ENCODE measurements at places on chromosomes 7 and 10.

GRCh38 chr7:93026425-93026824 lies 91.4 kb downstream of the SAMD9 start:
- no peak for DNase-seq

DNA sequence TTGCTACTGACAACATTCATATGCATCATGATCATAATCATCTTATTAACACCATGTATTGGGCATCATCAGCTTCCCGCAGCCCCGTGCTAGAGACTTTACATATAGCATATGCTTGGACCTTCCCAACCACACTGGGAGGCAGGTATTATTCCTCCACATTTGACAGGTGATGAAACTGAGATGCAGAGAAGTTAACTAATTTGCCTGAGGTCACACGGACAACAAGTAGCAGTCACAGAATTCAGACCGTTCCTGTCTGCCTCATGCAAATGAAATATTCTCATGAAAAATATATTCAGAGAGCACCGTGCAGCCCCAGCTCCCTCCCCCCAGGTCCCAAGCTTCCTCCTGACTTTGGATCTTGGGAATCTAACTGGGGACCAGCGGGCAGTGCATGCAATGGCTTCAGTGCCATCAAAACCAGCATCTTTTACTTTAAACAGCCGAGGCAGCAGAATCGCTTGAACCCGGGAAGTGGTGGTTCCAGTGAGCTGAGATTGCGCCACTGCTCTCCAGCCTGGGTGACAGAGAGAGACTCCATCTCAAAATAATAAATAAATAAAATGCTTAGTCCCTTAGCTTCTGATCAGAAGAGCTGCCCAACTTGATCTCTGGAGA lies 112.2 kb upstream of the GPR26 start:
- DNase-seq, result no peak

- peak; percentile 68 for DNase-seq
Observed at GRCh38 chr10:70478191-70479164, at the start of gene PALD1. PALD1 (plus strand) TSS chr10:70478767; CDS start chr10:70525952, 47,185 bp downstream.

- no peak for DNase-seq
Observed at GRCh38 chr10:63919575-63920279, 398.5 kb downstream of the REEP3 start.

DNA sequence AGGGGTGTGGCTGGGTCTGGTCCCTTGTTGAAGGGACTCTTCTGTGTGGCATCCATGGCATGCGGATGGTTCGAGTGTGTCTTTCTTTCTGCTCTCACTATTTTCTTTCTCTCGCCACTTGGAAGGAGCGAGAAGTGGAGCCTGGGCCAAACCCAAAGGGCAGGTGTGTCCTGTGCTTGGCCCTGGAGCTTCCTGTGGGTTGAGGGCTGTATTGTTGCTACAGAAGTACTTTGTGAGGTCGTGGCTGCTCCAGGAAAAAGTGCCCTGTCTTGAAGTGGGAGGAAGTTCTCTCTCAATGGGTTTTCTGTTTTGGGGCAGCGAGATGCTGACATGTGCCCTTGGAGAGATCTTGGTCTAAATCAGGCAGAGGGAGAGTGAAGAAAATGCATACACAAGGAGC lies 72.0 kb downstream of the DOCK1 start:
- no peak for DNase-seq

DNA sequence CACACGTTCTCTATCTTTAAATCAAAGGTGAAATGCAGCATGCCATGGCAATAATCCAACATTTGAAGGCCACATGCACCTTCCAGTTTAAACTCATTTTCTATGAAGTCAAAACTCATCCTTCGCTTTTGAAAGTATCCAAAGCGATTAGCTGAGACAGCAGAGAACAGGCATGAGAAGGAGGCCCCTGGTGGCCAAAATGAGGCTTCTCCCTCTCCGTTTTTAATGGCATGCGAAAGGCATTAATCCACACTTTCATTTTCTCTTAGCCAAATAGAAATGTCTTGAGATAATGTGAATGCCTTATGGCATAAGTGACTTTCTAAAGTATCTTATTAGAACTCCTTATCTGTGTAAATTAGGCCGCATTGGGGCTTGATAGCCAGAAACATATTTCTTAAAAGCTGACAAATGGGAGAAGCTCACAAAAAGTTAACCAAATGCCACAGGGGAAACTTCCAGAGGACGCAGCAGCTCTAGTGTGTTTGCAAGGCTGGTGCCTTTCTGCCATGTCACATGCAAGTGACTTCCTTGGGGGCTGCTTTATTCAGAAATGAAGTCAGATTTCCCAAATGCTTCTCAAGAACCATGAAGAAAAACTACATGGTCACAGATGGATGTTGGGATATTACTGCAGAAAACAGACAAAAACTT lies 1189.6 kb downstream of the SORCS1 start:
- peak; percentile 47 for DNase-seq

GRCh38 chr10:129877773-129878371 lies 86.2 kb downstream of the EBF3 start:
- peak; percentile 8 for DNase-seq

DNA sequence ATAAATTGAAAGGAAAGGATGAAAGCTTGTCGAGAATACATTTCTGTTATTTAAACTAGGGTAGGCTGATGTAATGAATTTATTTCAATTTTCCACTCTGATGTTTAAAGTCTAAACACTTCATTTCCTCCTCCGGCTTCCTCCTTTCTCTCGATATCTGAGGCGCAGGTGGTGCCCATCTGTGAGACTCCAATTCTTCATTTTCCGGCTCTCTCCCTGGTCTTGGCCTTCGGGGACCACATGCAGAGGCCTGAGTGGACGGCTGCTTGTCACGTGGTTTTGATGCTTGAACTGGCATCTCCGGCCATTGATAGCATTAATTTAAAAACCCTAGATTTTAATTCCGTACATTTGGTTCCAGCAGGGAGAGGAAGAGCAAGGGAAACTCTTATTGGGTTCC lies 5.8 kb upstream of the ADARB2 start:
- no peak for DNase-seq

- DNase-seq, result no peak
Observed at GRCh38 chr10:22912763-22913384, 15.0 kb upstream of the ARMC3 start.

DNA sequence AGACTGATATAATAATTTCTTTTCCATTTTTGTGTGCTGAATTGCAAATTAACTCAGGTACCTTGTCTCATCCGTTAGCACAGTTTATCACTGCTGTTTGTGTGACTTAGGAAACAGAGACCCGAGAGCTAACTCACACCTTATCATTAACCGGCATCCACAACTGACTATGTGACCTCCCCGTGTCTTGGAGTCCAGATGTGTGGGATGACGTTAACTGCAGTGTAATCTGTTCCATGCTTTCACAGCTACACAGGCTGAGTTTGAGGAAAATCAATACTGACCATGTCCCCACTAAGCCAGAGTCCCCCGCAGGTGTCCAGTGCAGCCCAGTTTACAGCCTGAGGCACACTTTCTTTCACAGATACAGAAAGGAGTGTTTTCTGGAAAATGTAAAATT lies 154.7 kb downstream of the COBL start:
- no peak for DNase-seq

DNA sequence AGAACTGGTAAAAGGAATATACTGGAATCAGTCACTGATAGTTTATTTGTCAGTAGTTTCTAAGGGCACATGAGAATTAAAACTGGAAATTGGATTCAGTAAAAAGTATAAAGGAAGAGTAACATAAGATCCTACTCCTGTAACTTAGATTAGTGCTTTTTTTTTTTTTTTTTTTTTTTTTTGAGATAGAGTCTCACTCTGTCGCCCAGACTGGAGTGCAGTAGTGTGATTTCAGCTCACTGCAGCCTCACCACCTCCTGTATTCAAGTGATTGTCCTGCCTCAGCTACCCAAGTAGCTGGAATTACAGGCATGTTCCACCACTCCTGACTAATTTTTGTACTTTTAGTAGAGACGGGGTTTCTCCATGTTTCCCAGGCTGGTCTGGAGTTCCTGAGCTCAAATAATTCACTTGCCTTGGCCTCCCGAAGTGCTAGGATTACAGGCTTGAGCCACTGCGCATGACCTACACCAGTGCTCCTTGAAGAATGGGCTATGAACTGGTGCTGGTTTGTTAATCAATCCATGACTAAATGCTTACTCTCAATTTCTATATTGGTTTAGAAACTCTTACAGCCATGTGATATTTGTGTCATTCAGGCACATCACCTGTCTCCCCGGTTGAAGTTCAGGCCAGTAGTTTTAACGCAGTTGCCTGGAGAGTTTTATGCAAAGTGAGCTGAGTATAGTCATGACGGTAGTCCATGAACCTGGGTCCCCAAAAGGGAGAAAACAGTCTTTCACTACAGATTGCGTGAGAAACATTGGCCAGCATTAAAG lies 65.0 kb downstream of the ZEB1 start:
- no peak for DNase-seq

DNA sequence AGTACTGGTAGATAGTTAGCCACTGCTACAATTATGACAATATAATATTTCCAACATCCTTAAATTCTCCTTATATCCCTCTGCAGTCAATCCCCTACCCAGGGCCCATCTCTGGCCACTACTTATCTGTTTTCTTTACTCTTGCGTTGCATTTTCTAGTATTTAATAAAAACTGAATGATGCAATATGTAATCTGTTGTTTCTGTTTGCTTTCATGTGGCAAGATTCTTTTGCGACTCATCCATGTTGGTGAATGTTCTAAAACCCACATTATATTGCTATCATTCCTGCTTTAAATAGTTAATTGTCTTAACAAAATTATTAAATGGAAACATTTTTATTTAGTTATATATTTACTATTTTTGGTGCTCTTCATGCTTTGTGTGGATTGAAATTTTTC lies 338.5 kb downstream of the MDFIC start:
- peak; percentile 26 for DNase-seq

- no peak for DNase-seq
Observed at GRCh38 chr7:36723951-36724664, at the start of gene AOAH. AOAH (minus strand) TSS chr7:36724494; CDS start chr7:36724148, 346 bp downstream.

GRCh38 chr10:98404571-98405359 lies 10.2 kb downstream of the PYROXD2 start:
- peak; percentile 67 for DNase-seq

DNA sequence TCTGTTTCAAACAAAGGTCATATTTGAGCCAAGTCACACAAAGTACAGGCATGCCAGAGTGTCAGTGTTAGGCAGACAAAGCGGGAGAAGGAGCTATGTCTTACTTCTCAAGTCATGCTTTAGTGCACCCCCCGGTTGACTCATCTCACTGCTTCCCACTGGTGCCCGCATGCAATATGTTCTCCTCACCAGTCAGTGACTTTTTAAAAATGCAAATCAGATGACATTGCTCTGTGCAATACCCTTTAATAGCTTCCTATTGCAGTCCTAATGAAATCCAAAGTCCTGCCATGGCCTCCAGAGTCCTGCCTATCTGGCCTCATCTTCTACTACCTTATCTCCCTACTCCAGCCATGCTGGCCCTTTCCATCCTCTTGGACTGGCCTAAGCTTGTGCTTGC lies 429.1 kb downstream of the ACTR3B start:
- DNase-seq, result no peak

DNA sequence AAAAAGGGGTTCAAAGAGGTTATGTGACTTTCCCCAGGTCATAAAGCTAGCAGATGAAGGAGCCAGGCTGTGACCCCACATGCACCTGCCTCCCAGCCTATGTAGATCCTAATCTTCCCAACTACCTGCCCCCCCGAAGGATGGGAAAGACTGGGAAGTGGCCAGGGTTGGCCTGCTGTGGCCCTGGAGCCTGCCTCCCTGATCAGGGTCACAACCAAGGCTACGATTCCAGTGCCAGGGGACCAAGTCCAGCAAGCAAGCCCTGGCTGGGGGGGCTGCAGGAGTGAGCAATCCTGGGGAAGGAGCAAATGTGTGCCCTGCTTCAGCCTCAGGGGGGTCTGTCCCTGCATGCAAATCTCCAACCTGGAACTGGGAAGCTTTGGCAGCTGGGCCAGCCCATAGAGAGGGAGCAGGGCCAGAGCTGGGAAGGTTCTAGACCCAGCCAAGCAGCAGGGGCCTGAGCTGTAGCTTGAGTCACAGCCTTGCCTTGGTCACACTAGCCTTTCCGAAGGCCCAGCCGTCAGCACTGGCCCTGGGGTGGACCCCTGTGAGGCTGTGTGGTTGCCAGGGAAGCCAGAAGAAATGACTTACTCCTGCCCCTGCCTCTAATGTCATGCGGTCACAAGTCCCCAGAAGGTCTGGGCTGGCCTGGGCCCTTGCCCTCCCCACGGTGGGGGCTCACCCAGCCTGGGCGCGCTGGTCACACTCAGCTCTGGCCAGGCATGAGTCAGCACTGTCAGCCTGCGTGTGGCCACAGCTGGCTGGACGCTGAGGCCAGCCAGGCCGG lies 96.4 kb upstream of the ZMIZ1 start:
- DNase-seq, result peak; percentile 69

All from fibroblast of skin of back (primary cell).